ENCODE measurements at places on chromosomes 3 and 15.

DNA sequence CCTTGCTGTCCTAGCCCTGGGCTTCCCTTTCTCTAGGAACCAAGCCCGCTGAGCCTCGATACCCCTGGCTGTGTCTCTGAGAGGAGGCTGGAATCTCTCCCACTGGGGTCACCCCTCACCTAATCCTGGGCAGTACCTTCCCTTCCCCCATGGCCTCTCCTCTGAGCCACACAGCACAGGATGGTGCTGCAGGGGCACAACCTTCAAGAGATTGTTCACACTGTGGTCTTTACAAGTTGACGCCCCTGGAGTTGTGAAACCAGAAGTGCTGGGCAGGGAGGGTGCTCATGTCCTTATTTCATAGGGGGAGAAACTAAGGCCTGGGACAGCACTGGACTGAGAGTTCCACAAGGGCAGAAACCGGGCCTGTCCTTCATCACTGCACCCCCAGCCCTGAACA is 70.9 kb upstream of the TMEM115 start:
- DNase-seq = no peak

DNA sequence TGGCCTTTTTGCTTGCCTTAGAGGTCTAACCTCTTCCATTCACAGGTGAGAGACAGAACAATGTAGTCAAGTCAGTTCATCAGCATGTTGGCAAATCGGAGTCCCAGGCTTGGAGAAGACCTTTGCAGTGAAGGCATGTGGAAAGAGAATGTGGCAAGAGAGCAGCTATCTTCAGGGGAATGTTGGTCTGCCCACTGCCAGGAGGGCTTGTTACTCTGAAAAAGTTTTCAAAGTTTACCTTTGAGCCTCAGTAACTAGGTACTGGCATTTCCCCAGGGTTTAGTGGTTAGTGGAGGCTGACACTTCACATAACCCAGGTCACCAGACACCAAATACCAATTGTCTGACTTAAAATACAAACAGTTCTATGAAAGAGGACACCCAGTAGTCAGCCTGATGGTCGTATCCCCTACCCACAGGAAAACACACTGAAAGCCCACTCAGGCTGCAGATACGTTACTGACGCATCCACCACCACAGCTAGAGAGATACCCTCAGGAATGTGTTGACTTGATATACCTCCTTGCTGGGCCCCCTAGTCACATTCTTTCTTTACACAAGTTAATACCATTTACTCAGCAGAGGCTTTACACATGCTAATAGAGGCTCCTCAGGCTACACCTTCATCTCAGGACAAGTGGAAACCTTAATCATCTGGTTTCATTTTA is 9.7 kb upstream of the ARID3B start:
- DNase-seq = no peak

- no peak for DNase-seq
Measured at GRCh38 chr15:68541743-68542142, 37.0 kb upstream of the CORO2B start.

GRCh38 chr3:16114429-16114828 is 60.1 kb upstream of the GALNT15 start:
- no peak for DNase-seq

DNA sequence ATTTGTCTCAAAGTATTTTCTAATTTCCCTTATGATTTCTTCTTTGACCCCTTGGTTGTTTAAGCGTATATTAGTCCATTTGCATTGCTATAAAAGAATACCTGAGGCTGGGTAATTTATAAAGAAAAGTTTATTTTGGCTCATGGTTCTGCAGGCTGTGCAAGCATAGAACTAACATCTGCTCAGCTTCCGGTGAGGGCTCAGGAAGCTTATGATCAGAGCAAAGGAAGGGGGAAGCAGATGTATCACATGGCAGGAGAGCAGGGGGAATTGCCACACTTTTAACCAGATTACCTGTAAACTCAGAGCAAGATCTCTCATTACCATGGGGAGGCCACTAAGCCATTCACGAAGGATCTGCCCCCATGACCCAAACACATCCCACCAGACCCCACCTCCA is 148.2 kb downstream of the PDE8A start:
- DNase-seq = no peak

GRCh38 chr3:121918779-121919483 is 24.7 kb downstream of the SLC15A2 start:
- DNase-seq = no peak

DNA sequence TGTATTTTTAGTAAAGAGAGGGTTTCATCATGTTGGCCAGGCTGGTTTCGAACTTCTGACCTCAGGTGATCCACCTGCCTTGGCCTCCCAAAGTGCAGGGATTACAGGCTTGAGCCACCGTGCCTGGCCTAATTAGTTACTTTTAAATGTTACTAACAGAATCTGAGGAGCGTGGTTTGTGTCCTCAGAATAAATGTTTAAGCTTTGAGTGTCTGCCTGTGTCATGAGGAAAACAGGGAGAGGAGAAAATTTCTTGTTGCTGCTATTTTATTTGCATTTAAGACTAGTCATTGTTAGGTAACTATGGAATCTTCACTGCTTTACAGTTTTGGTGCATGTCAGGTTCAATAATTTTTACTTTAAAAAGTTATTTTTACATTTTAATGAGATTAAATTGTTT is 68.8 kb downstream of the TCF12 start:
- no peak for DNase-seq

DNA sequence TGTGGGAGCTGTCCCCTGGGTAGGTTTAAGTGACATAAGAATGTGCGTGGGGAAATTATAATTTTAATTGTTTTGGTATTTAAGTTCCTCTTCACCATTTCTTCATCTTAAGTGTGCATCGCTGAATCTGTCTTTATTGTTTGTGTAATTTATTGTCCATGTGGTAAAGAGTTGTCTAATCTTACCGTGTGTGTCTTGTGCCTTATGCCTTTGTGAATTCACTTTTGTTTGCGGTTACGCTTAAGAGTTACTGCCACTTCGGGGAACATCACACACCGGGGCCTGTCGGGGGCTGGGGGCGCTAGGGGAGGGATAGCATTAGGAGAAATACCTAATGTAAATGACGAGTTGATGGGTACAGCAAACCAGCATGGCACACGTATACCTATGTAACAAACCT is 767 bp downstream of the WDR48 start:
- no peak for DNase-seq

- no peak for DNase-seq
Measured at GRCh38 chr3:57350271-57350670, 57.8 kb upstream of the ASB14 start.

GRCh38 chr3:188180114-188180513 is 26.2 kb downstream of the LPP start:
- DNase-seq = no peak

GRCh38 chr15:45180201-45180600 is 7.6 kb downstream of the SHF start:
- DNase-seq = peak; percentile 86

GRCh38 chr15:98923171-98923570 is 84.4 kb downstream of the PGPEP1L start:
- no peak for DNase-seq

DNA sequence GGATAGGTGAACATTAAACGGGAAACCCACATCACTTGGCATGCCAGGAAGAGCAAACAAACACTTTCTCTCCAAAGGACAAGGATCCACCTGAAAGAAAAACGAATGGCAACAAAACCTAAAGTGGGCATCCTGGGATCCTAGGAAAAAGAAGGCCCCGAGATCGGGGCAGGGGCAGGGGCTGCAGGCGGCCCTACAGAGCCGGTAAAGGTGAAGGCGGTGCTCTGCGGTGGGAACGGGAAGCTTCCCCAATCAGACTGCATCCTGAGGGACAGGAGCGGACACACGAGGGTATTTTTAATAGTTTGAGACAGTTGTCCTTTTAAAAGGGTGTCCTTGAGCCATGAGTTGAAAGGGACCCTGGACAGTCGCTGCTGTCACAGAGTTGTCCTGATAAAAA is 24.9 kb upstream of the GABRA5 start:
- no peak for DNase-seq

DNA sequence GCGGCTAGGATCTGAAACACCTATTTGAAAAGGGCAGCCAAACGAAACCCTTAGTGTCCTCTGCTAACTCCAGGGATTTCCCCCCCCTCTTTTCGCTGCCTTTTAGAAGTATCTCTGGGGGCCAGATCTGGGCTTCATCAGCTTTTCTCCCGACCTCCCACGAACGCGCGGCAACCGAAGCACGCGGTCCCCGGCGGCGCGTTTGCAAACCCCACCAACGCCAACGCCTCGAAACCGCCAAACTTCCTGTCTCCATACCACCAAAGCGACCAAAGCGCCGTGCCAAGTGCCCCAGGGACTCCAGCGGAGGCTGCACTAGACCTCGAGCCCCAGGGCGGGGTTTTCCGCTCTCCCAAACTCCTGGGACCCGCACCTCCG is 155.8 kb upstream of the FRMD4B start:
- no peak for DNase-seq

- DNase-seq = no peak
Measured at GRCh38 chr3:195574497-195575304, 9.0 kb downstream of the APOD start.

DNA sequence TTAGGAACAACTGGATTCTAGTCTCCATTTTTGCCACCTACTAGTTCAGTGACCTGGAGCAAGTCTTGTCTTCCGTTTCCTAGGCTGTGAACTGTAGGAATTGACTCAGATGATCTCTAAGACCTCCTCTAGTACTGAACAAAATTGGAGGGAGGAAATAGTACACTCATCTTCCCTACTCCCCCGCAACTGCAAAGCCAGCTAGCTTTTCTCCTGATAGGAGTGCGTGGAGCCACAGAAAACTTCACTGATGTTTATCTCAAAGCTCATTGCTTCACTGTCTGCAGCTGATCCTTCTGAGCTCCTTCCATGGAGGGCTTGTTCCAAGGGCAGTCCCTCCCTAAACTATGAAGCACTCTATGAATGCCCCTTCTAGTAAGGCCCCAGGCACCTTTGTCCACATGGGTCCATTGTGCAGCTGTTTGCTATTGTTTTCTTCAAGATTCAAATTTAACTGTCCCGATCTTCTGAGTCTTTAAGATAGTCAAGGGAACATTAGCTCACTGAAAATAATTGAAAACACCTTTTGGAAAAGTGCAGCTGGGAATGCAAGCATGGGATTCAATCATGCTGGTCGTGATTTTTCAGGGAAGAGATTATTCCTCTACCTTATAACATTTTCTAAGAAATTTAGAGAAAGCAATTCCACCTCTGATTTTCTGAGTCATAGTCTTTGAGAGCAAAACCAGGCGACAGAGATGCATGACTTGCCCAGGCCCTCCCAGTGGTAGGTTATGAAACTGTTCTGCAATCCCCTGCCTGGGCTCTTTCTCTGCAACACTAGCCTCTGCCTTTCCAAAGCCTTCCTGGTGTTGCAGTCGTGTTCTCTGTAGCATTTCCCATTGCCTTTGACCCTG is 24.3 kb downstream of the FILIP1L start:
- DNase-seq = peak; percentile 65

GRCh38 chr3:100782348-100782747 is 73.1 kb downstream of the TFG start:
- no peak for DNase-seq

DNA sequence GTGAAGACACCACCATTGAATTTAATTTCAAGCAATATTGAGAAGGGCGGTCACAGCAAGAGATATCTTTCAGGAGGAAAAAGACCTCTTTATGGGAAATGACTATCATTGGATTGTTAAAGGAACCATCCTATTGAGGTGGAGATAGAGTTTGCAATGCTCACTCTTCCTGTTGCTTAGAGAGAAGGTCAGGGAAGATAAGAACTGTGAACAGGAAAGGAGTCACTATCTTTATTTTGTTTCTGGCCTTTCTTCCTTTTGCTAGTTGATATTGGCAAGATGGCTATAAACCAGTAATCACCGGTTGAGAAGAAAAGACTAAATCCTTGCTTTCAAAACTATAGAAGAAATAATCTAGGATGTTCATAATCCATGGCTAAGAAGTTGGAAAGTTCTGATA is 112.1 kb upstream of the TMEM108 start:
- DNase-seq = no peak

DNA sequence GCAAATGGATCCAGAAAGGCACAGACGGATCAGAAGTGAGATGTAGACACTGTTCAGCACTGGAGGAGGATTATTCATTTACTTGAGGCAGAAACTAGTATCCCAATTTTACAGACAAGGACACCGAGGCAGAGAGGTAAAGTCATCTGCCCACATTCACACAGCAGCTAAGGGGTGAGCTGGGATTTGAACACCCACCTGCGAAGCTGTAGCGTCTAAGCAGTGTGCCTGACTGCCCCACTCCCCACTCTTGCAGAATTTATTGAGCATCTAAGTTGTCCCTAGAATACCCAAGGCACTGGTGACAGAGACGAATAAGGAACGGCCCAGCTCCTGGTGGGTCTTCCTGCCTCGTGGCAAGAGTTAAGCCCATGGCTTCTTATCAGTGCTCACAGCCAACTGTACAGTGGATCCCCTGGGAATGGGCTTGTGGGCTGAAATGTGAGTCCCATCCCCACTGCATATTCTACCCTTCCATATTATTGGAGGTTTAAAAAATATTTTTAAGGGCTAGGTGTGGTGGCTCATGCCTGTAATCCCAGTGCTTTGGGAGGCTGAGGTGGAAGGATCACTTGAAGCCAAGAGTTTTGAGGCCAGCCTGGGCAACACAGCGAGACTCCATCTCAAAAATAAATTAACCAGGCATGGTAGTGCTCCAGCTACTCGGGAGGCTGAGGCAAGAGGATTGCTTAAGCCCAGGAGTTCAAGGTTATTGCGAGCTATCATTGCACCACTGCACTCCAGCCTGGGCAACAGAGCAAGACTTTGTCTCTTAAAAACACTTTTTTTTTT is 77.6 kb downstream of the IQSEC1 start:
- DNase-seq = no peak

DNA sequence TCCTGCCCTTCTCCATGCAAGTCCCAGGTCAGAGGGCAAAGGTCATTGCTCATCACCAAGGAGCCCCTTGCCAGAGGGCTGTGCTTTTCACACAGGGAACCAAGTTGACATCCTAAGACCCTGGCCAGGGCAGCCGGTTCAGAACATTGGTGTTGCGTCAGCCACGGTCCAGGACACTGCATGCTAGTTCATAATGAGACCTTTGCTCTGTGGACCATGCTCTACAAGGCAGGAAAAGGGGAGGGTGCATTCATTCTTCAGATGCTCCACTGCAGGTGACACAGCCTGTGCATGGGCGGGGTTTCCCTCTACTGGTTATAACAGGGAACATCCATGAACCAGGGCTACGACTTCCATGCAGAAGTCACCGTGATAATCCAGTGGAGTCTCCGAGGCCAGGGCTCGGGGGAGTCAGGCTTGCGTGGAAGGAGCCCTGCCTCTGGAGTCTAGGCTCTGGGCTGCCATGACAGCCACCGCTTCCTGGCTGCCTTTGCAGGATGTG is 81.6 kb downstream of the OCA2 start:
- DNase-seq = no peak

DNA sequence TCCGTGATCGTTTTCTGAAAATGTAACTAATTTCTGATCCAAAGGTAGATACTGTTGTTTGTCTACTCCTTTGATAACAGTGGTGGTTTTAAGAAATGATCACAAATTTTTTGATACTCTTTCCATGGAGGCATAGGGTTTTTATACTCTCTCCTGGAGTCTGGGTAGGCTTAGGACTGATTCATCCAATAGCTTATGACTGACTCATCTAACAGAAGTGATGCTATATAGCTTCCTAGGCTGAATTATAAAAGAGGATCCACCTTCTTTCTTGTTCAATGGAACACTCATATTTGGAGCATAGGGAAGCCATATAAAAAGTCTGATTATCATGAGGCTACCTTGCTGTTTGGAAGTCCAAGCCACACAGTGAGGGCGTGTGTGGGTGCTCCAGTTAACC is 84.3 kb downstream of the CHST2 start:
- no peak for DNase-seq

Data from activated CD8-positive, alpha-beta memory T cell treated with anti-CD3 and anti-CD28 coated beads, Interleukin-2, amount 10 ng/mL, durations not matched to agents 7 days and 5 days (primary cell).